ENCODE measurements at places on chromosomes 16 and 17.

GRCh38 chr16:82801361-82801760, 174.6 kb downstream of the CDH13 start:
- peak; percentile 9 for DNase-seq

- no peak for DNase-seq
Observed at GRCh38 chr17:44383363-44383762, 6.1 kb downstream of the ITGA2B start.

DNA sequence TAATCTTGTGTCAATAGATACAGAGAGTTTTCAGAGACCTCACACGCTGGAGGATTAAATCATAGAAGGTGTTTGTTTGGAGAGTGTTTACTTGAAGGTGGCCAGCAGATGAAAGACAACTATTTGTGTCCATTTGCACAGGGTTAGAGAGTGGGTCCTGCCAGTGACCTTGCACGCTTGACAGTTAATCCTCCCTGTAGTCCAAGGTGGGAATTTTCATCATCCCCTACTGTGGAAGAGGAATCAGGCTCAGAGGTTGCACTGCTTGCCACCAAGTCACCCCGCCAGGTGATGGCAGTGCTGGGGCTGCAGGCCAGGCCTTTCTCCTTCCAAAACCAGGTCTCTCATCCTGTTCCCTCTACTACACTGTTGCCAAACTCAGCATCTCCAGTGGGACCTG, 12.3 kb downstream of the CDH1 start:
- DNase-seq: no peak

DNA sequence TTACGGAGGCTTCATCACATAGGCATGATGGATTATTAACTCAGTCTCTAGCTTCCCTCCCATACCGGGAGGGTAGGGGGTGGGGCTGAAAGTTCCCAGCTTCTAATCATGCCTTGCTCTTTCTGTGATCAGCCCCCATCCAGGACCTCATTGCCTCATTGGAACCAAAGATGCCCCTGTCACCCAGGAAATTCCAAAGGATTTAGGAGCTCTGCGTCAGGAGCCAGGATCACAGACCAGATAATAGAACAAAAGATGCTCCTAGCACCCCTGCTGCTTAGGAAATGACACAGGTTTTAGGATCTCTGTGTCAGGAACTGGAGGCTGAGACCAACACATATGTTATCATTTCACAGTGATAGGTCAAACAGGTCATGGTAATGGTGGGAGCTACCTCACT, 9.7 kb downstream of the USB1 start:
- DNase-seq: no peak

- peak; percentile 33 for DNase-seq
Observed at GRCh38 chr17:6666077-6666521, 14.5 kb downstream of the C17orf100 start.

DNA sequence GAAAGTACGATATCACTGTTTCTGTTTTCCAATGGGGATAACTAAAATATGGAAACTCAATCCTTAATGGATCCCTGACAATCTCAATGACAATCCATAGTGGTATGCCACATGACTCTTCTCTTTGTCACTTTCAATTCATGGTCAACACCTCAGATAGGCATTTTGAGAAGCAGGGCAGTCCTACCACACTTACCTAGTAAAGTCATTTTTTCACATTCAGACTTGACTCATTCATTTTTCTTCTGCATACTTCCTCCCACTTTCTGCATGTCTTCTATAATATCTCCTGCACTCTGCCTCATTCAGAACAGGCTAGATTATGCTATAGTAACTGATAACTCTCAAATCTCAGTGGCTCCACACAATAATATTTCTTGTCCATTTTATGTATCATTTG, 117.5 kb downstream of the FTO start:
- no peak for DNase-seq

GRCh38 chr17:44693609-44694008, 4.0 kb upstream of the CCDC43 start:
- no peak for DNase-seq

GRCh38 chr17:57541472-57542394, 203.4 kb downstream of the CCDC182 start:
- no peak for DNase-seq

DNA sequence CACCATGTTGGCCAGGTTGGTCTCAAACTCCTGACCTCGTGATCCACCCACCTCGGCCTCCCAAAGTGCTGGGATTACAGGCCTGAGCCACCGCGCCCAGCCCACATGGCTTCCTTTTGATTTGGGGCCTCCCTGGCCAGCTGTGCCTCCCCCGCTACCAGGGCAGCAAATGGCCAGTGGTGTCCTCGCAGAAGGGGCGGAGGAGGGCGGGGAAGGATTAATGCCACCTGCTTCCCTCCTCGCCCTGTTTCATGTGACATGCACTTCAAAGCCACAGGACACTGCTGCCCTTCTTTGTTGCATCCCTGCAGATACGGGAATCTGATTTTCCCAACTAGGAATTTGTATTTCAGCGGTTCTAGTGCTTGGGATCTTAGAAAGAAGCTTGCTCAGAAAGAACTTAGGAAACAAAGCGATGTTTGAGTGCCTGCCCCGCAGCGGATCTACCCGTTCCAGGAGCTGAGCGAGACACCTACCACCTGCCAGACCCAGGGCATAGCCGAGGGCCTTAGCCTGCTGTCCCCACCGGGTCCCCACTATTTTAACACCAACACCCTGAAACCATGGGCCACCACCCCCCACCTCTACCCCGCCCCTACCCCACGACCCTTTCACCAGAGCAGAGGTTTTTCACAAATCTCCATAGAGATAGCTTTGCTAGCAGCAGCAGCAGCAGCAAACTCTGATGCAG, 37.7 kb upstream of the CCDC182 start:
- DNase-seq: no peak

DNA sequence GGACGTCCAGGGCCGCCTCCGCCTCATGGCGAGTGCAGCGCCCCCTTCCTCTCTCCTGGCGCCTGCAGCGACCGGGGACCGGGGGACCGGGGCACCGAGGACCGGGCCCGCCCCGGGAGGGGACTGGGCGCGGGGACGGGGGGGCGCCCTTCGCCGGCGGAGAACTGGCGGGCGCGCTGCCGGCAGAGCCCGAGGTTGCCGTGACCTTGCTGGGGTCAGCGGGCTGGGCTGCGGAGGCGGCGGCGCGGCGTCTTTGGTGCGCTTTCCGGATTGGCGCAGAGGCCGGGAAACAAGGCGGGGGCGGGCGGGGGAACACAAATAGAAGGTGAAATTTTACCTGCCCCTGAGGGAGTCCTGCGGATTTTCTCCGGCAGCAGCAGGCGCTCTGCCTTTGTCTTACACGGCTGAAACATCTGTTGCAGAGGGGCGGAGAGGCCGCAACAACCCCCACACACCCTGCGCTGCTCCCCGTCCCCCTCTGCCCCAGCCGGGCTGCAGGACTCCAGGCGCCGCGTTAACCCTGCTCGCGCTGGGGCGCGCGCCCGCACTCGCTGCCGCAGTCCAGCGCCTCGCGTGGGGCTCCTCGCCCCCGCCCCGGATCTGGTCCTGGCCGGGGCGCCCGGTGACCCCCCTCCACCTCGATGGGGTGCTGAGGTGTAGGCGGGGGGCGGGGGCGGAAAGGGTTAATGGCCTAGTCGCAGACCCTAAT, 53.5 kb downstream of the SREBF1 start:
- DNase-seq: peak; percentile 44

DNA sequence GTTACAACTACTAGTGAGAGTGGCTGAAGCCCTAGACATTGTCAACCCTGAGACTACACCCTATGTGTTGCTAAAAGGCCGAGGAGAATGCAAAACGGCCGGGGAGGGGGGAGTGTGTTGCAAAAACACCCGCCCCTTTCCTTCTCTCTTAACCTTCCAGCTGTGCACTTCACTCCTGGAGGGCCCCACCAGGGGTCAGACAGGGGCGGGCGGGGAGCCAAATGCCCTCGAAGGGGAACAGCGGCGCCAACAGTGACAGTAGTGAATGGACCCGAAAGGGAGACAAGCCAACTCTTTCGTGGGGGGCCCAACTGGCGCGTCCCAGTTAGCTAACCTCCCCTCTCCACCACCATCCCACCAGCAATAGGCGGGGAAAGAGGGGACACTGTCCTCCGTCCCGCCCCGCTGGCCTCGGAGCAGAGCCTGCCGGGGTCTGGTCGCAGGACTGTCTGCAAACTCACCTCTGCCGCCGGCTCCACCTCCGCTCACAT, 352 bp downstream of the MARF1 start:
- peak; percentile 60 for DNase-seq

GRCh38 chr16:24257958-24258357, 1.8 kb downstream of the CACNG3 start:
- no peak for DNase-seq

DNA sequence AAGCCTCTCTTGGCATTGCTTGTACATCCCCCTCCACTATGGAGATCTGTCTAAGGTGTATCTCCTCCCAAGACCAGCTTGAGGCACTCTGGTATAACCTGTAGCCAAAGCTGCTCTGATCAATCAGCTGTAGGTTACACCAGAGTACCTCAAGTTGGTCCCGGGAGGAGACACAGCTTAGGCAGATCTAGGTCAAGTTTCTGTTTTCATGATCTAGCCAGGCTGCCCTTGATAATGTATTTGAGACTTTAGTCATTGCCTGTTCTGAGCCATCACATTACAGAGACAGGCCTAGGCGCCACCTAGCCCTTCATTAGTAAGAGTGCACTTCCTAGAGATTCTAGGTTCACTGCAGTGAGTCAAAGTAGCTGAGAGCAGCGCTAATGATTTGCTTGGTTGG, 31.4 kb downstream of the ASGR1 start:
- DNase-seq: no peak

DNA sequence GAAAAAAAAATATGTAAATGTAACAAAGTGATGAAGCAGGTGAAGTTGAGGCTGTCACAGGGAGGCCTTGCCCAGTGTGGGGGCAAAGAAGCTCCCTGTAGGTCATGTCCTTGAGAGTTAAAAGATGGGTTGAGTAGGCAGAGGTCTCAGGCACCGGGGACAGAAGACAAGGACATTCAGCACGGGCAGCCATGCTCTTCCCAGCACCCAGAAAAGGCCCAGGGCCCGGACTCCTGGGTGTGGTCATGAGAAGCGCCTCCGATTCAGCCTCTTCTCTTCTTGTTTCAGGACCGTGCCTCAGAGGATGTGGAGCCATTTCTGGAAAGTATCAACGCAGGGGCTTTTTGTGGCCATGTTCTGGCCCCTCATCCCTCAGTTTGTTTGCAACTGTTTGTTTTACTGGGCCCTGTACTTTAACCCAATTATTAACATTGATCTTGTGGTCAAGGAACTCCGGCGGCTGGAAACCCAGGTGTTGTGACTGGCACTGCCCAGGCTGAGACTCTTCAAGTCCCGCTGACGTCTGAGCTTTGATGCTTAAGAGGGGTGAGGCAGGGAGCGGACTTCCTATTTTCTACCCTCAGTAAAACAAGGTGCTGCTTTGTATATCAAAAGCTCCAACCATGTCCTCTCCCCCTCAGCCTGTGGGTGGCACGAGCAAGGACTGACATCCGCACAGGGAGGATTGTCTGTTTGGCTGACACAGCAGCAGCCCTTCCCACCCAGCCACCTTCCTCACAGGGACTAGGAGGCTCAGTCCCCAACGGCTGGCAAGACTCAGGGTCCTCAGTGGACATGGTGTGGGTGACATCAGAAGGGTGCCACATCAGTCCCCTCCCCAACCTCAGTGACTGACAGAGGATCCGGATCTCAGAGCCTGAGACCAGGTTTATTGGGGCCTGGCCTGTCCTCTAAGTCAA, 26.5 kb downstream of the PLA2G10 start:
- no peak for DNase-seq

DNA sequence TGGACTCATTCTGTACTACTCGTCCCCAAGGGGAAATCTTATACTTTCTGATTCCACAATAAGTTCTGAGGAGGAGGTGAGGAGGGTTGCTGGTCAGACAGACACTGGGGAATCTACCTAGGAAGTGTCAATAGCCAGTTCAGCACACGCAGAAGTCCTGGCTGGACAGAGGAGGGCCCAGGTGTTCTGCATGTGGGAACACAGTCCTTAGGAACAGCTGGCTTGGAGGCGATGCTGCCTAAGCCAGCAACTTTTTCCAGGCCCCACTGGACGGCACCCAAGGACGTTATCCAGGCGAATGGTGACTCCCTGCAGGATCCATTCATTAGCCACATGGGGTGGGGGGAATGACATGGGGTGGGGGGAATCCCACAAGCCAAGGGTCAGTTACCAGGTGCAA, 29.9 kb upstream of the WFIKKN2 start:
- no peak for DNase-seq

DNA sequence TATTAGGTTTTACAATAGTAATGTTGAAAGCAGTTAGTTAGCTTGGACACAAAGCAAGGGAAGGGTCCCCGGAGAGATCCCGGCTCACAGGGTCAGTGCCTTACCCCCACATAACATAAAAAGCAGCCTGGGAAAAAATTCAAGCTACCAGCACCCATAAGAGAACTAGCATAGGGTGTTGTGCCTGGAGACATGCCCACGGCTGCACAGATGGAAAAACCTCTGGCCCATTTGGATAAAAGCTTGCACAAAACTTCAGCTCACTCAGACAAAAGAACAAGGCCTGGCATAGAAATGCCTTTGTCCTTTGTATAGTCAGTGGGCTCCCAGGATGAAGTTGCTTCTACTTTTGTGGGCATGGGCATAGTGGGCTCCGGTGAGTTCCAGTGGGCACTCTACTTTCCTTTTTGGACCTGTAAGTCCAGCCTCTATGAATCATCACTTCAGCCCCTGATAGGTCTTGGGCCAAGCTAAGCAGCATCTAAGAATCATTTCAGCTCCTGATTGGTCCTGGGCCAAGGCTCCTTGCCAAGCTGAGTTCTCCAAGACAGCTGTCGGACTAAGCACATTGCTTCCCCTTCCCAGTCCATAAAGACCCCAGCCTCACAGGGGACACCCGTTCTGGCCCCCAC, 1.3 kb upstream of the RDM1 start:
- no peak for DNase-seq

- no peak for DNase-seq
Observed at GRCh38 chr17:27920569-27920968, 27.4 kb upstream of the LYRM9 start.

DNA sequence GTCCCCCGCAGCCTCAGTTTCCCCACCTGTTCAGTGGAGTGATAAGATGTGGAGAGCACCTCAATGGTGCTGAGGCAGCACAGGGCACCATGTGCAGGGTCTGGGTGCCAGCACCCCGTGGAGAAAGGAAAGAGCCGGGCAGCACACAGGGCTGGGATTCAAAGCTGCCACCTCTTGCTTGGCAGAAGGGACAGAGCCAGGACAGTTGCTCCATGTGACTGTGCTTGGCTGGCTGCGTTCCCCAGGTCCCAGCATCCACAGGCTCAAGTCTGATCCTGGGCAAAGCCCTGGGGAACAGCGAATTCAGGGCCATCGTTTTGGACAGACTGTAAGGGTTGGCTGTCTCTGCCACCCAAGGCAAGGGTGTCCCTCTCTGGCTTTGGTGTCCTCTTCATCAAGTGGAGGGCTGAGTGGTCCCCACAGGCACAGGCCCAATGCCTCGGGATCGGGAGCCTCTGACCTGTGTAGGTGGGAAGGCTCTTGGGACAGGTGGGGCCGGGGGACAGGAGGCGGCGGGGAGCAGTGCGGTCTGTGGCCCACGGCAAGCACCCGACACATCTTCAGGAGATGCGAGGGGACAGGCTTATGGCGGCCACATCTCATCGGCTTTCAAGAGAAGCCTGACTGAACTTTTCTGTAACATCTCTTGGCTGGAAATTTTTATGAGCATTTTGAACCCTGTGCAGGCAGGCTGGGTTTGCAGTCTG, 8.5 kb downstream of the ZNF469 start:
- DNase-seq: no peak

GRCh38 chr17:58741121-58741625, 14.5 kb upstream of the PPM1E start:
- DNase-seq: no peak

All from stimulated activated CD4-positive, alpha-beta T cell treated with anti-CD3 and anti-CD28 coated beads, Interleukin-12 subunit alpha, Interleukin-12 subunit beta, amount 100 ng/mL, for 48 hours (primary cell).